ENCODE measurements at places on chromosomes 3 and 15. TPM values are rescaled to one million over a fixed set of nuclear protein-coding genes. Genes with fewer than 3 reads are reported as not detected.

DNA sequence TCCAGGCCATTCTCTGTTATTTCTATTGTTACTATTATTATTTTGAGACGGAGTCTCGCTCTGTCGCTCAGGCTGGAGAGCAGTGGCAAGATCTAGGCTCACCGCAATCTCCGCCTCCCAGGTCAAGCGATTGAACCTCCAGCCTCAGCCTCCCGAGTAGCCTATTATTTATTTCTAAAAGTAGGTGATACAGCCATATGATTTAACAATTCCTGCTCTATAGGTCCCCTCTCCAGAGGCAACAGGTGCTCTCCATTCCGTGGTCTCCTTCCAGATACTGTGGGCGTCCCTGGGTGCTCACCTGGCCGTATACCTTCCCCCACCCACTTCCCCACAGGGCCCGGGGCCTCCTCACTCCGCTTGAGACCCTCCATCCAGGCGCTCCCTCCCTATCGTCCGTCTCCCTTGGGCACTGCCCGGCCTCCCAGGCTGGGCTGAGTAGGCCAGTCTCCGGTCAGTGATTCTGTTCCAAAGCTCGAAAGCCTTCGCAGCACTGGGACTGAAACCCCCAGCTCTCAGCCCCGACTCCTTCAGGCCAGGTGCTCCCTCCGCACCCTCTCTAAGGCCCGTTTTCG lies 708 bp upstream of the PTPN23 start:
- H3K27me3 ChIP-seq = no peaks in the 10 kb centered on the region
- H3K27ac ChIP-seq = peak overlapping the region; percentile 79
- no peaks in the 10 kb centered on the region for H3K36me3 ChIP-seq

The TM6SF1 gene
- total RNA-seq = 26.8 TPM

DNA sequence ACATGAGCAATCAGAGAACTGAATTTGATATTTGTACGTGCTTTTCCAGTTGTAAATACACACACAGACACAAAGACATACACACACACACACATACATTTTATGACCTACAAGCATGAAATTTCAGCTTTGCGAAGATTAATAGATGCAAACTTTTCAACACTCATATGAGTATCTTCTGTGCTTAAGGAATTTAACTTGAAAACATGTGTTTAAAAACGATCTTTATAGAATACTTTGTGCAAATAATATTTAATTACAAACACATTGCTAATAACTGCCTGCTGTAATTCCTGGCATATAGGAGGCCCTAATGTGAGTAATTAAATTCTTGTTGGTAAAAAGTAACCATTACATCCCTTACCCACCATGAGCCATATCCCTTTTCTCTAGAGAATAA lies 107.7 kb upstream of the PLSCR5 start:
- H3K4me3 ChIP-seq = no peak overlapping the region
- no peak overlapping the region for H3K27ac ChIP-seq
- no peak for DNase-seq
- H3K27me3 ChIP-seq = no peaks in the 10 kb centered on the region

- no peak overlapping the region for H3K27ac ChIP-seq
- no peaks in the 10 kb centered on the region for H3K27me3 ChIP-seq
- no peaks in the 10 kb centered on the region for H3K36me3 ChIP-seq
- peaks cover 39% of the 10 kb centered on the region for H3K4me1 ChIP-seq
- no peak for DNase-seq
- H3K4me3 ChIP-seq = no peak overlapping the region
These were observed 73.2 kb downstream of the ZIC4 start for GRCh38 chr3:147333098-147333497.

The SLC9A9 gene
- 1.3 TPM for total RNA-seq

DNA sequence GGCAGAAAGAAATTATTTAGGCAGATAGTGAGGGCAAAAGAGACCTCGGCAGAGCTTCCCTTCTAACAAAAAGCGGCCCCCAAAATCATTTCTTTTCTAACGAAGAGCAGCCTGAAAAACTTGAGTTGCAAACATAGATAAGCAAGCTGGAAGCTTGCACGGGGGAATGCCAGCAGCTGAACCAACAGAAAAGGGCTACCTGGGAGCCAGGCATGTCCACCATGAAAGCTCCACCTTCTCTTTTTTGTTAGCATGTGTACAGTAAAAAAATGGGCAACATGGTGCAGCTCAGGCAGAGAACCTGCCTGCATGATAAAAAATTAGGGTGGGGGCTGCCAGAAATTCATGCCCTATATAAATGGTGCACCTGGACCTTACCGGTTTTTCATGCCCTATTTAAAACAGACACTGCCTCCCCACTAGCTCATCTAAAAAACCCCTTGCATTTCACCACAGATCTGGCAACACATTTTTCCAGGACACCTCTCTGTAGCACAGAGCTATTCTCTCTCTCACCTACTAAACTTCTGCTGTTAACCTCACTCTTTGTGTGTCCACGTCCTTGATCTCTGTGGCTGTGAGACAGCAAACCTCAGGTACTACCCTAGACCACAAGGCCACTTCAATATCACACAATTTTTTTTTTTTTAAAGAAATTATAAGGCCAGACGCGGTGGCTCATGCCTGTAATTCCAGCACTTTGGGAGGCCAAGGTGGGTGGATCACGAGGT lies 18.7 kb downstream of the SLC33A1 start:
- H3K27me3 ChIP-seq = no peaks in the 10 kb centered on the region
- H3K27ac ChIP-seq = no peak overlapping the region
- DNase-seq = no peak
- no peaks in the 10 kb centered on the region for H3K4me1 ChIP-seq

GRCh38 chr3:15409239-15409638 lies 18.1 kb downstream of the METTL6 start:
- no peak overlapping the region for H3K4me3 ChIP-seq
- peaks cover 4% of the 10 kb centered on the region for H3K36me3 ChIP-seq
- no peaks in the 10 kb centered on the region for H3K27me3 ChIP-seq
- no peak for DNase-seq

GRCh38 chr3:189267981-189268613 lies 96.3 kb downstream of the TPRG1 start:
- H3K4me3 ChIP-seq = no peak overlapping the region
- H3K36me3 ChIP-seq = no peaks in the 10 kb centered on the region
- DNase-seq = no peak
- no peaks in the 10 kb centered on the region for H3K4me1 ChIP-seq
- no peaks in the 10 kb centered on the region for H3K27me3 ChIP-seq

The CFAP44 gene
- total RNA-seq = 3.3 TPM

GRCh38 chr15:95763426-95763825 lies 567.1 kb upstream of the NR2F2 start:
- peaks cover 10% of the 10 kb centered on the region for H3K4me1 ChIP-seq
- DNase-seq = peak; percentile 86
- no peak overlapping the region for H3K4me3 ChIP-seq
- H3K36me3 ChIP-seq = no peaks in the 10 kb centered on the region
- H3K27ac ChIP-seq = no peak overlapping the region

The CPB1 gene
- total RNA-seq = not detected

DNA sequence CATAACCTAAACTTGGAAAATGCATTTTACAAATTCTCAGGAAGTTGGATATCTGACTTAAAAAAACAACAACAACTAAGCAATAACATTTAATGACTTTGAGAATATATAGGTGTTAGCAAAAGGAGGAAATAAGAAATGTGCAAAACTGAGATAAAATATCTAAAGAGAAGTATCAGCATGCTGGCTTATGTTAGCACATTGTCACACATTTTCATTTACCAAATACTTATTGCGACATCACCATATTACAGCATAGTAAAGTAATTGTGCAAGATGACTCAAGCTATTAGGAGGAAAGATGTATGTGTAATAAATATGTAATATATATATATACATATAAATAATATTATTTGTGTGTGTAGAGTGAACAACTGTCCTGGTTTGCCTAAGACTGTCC lies 9.2 kb downstream of the PTX3 start:
- H3K27ac ChIP-seq = peak overlapping the region; percentile 26
- no peaks in the 10 kb centered on the region for H3K27me3 ChIP-seq
- peaks cover 18% of the 10 kb centered on the region for H3K36me3 ChIP-seq
- peaks cover 38% of the 10 kb centered on the region for H3K4me1 ChIP-seq
- peak; percentile 33 for DNase-seq

DNA sequence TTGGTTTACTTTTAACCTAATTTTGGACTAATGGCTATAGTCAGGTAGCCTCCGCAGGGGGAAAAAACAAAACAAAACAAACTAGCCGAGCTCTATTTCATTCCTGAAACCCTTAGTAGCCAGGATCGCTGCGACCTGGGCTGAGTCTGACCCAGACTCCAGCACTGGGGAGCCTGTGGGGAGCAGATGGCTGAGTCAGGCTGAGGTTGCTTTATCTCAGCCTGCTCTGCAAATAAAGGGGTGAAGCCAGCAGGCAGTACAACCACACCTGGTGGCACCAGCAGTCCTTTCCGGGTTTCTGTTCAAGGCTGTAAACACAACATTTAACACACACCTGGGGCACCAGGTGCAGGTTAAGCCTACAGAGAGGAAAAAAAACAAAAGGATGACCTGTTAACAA lies 27.3 kb downstream of the ABHD2 start:
- no peak overlapping the region for H3K4me3 ChIP-seq
- no peak for DNase-seq
- peaks cover 34% of the 10 kb centered on the region for H3K4me1 ChIP-seq
- peaks cover 4% of the 10 kb centered on the region for H3K36me3 ChIP-seq
- no peak overlapping the region for H3K27ac ChIP-seq
- no peaks in the 10 kb centered on the region for H3K27me3 ChIP-seq

- no peaks in the 10 kb centered on the region for H3K36me3 ChIP-seq
- H3K27me3 ChIP-seq = no peaks in the 10 kb centered on the region
- no peak overlapping the region for H3K27ac ChIP-seq
These were observed 514.7 kb upstream of the SGO1 start for GRCh38 chr3:20700714-20701113.

The GOLGA6B gene
- not detected for total RNA-seq

The RARRES1 gene
- 1.8 TPM for total RNA-seq

GRCh38 chr3:190542846-190543245 lies 29.0 kb downstream of the IL1RAP start:
- H3K27me3 ChIP-seq = no peaks in the 10 kb centered on the region
- DNase-seq = no peak

DNA sequence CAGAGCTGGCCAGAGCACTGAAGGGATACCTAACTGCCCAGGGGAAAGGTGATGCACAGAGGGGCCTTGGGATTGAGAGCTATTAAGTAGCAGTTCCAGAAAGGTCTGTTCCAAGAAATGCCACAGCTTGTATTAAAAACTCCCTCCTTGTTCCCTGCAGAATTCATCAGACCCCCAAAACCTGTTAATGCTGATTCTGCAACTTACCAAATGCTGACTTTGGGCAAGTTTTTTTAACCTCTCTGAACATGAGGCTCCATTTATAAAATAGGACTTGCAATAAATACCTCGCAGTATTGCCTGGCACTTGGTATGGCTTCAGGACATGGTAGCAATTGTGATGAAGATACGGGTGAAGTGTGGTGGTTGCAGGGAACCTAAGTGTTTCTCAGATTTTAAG lies 30.1 kb upstream of the SYNPR start:
- H3K4me3 ChIP-seq = no peak overlapping the region
- H3K27ac ChIP-seq = no peak overlapping the region
- no peaks in the 10 kb centered on the region for H3K36me3 ChIP-seq
- no peaks in the 10 kb centered on the region for H3K4me1 ChIP-seq
- H3K27me3 ChIP-seq = no peaks in the 10 kb centered on the region
- DNase-seq = no peak

GRCh38 chr3:122353893-122354401 lies 28.9 kb downstream of the CSTA start:
- DNase-seq = no peak
- no peak overlapping the region for H3K4me3 ChIP-seq
- no peaks in the 10 kb centered on the region for H3K4me1 ChIP-seq
- no peak overlapping the region for H3K27ac ChIP-seq
- no peaks in the 10 kb centered on the region for H3K27me3 ChIP-seq
- no peaks in the 10 kb centered on the region for H3K36me3 ChIP-seq

DNA sequence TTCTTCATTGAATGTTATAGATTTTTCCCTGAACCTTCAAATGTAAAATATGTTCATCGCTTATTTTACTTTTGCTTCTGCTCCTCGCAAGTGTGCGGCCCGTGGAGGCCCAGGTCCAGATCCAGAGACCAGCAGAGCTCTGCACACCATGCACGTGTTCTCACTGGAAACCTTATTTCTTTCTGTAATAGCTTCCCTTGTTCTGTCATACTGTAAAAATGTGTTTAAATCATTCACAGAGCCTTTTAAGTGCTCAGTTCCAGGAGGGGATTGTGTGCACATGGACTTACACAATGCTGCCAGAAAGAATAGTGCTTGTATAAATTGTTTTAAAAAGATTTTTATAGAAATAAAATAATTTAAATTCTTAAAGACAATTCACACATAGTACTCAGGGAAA lies 359.3 kb downstream of the GABRG3 start:
- no peaks in the 10 kb centered on the region for H3K27me3 ChIP-seq
- no peak overlapping the region for H3K27ac ChIP-seq
- DNase-seq = no peak
- H3K36me3 ChIP-seq = no peaks in the 10 kb centered on the region
- H3K4me1 ChIP-seq = no peaks in the 10 kb centered on the region
- H3K4me3 ChIP-seq = no peak overlapping the region

DNA sequence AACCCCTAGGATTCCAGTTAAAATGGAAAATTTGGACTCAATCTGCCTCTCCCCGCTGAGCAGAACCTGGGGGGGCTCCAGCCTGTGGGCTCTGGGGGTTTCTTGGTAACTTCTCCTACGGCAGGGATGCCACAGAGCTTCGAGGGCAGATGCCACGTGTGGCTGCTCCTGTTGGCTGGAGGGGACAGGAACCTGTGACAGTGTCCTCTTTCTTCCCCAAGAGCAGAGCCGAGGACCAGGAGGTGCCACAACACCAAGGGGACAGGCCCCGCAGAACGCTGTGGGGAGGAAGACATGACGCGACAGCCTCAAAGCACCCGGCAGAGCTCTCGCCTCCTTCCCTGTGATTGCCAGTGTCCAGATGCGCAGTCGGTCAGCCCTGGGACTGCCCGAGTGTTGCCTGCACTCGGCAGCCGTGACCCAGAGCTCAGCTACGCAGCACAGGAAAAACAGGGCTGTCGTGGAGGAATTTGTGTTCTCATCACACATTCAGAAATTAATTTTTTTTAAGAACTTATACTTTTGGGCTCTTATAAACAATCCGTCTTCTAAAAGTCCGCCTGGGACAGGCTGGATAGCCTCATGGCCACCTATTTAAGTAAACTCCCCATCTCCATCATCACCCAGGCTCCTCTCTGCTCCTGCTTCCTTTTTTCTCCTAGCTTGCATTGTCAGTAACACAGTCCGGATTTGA lies 131.9 kb upstream of the MEF2A start:
- no peak overlapping the region for H3K27ac ChIP-seq
- H3K4me3 ChIP-seq = no peak overlapping the region
- H3K36me3 ChIP-seq = no peaks in the 10 kb centered on the region
- H3K4me1 ChIP-seq = peaks cover 8% of the 10 kb centered on the region
- DNase-seq = no peak

DNA sequence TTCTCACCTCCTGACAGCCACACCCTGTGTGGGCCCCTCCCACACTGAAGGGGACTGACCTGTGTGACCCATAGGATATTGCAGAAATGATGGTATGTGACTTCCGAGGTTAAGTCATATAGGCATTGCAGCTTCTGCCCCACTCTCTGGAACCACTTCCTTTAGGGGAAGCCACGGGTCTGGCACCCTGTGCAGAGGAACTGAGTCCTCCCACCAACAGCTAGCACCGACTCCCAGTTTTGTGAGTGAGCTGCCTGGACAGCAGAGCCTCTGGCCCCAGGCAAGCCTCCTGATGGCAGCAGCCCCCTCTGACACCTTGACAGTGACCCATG lies 24.6 kb upstream of the SLC6A6 start:
- H3K27me3 ChIP-seq = no peaks in the 10 kb centered on the region
- H3K4me1 ChIP-seq = no peaks in the 10 kb centered on the region
- DNase-seq = no peak
- H3K36me3 ChIP-seq = no peaks in the 10 kb centered on the region
- H3K4me3 ChIP-seq = no peak overlapping the region

The PARP6 gene
- total RNA-seq = 41.1 TPM
